Liver (tissue), 10 donors: ENCODE measurements at places on chromosomes 6 and 20. TPM values are rescaled to one million over a fixed set of nuclear protein-coding genes. Genes with fewer than 3 reads are reported as not detected.

Gene MOG
- not detected for polyA plus RNA-seq

Gene VSTM2L
- 0.62 TPM for polyA plus RNA-seq

Gene TPD52L1
- 66.4 TPM for polyA plus RNA-seq

Gene IP6K3
- polyA plus RNA-seq: 1.5 TPM

Gene SPEF1
- not detected for polyA plus RNA-seq

Gene CDH4
- not detected for polyA plus RNA-seq

Gene CCN6
- polyA plus RNA-seq: 0.54 TPM

Gene SLC22A1
- 1,107 TPM for polyA plus RNA-seq

Gene WFDC12
- polyA plus RNA-seq: not detected

Gene GNAS-AS1
- polyA plus RNA-seq: not detected

Gene QRSL1
- 6.5 TPM for polyA plus RNA-seq

Gene OR2J3
- polyA plus RNA-seq: not detected

Gene C2
- 441 TPM for polyA plus RNA-seq

Gene NAPB
- polyA plus RNA-seq: 2.4 TPM

Gene RAMACL
- polyA plus RNA-seq: 0.22 TPM

Gene ABHD16B
- not detected for polyA plus RNA-seq

Gene CTSZ
- 229 TPM for polyA plus RNA-seq

Gene GFRA4
- polyA plus RNA-seq: not detected

Gene RGS17
- 0.06 TPM for polyA plus RNA-seq

Gene LY6G5C
- 1.1 TPM for polyA plus RNA-seq

Gene SIGLEC1
- 7.8 TPM for polyA plus RNA-seq

Gene TMC2
- not detected for polyA plus RNA-seq

Gene ME1
- polyA plus RNA-seq: 6.1 TPM

Gene HLA-DOA
- polyA plus RNA-seq: 1.9 TPM

Gene DEFB118
- polyA plus RNA-seq: not detected
